Activated naive CD4-positive, alpha-beta T cell (primary cell): ENCODE measurements at places on chromosomes 2 and 18.

DNA sequence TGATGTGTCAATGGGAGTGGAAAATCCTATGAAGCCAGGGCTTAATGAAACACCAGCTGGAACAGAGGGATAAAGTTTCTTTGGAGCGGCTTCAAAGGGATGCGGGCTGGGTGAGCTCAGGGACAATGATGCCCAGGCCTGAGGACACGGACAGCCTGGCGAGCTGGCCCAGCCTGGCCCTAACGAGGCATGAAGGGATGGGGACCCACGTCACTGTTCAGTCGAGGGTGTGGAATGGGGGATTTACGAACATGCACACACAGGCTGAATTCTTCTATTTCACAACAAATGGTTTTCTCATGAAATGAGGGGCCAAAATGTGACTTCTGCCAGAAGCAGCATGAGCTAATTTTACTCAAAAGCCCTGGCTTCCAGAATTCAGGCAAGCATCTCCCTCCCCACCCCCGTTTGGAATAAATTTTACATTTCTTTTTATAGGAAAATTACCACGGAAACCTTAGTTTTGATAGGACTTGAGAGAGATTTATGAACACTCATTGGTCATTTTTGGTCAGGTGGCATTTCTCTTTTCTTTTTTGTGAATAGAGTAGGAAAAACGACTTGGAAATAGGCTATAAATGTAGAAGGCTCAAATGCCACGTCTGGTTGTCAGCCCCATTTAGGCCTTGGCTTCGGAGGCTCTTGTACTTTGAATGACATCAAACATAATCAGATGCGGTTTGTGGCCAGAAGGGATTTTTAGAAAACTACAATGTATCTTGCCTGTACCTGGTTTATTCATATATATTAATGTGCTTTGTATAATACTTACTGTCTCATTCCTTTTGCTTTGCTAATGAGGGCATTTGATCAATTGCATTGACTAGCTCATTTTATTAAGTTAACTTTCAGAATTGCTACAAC is 893.8 kb upstream of the CELF4 start:
- no peak for DNase-seq

- DNase-seq = no peak
Observed at GRCh38 chr2:241612156-241613016, 24.6 kb downstream of the THAP4 start.

- no peak for DNase-seq
Observed at GRCh38 chr2:20595439-20596192, 55.3 kb downstream of the HS1BP3 start.

DNA sequence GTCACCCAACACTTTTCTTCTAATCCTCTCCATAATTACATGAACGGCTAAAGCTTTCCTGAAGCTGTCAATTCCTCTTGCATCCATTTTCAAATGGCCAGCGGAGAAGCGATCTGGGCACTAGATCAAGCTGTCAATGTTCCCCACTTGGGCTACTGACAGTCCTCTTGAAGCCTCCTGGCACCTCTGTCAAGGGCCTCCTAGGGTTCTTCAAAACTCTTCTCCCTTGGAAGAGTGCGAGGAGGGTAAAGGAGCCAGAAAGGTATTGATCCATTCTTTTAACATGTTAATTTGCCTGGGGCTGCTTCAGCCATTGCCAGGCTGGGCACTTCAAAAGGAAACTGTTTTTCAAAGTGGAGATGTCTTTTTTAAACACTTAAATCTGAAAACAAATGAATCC is 19.8 kb downstream of the EPHA4 start:
- DNase-seq = no peak

- DNase-seq = peak; percentile 80
Observed at GRCh38 chr18:47175898-47176575, at the start of gene IER3IP1. Gene IER3IP1, minus strand, starts transcription at chr18:47176364. Its CDS starts 87 bp downstream, at chr18:47176277.

GRCh38 chr2:213022987-213023386 is 128.4 kb downstream of the IKZF2 start:
- no peak for DNase-seq

GRCh38 chr2:138180692-138181386 is 216.6 kb downstream of the HNMT start:
- no peak for DNase-seq

DNA sequence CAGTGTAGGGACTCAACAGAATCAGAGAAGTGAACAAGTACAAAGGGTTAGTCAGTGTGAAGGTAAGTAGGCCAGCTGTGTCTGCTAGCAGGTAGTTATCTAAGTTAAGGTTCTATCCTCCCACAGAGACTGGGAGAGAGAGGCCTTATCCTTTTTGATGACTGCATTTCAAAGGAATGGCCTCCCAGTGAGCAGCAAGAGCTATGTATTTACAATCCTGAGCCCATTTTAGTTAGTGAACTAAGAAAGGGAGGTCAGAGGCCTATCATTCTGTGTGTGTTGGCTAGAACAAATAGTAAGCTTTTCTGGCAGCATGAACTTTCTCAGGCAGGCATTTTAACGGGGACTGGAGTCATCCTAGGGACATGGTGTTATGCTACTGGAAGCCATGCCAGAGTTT is 182.9 kb downstream of the VWC2L start:
- DNase-seq = no peak

DNA sequence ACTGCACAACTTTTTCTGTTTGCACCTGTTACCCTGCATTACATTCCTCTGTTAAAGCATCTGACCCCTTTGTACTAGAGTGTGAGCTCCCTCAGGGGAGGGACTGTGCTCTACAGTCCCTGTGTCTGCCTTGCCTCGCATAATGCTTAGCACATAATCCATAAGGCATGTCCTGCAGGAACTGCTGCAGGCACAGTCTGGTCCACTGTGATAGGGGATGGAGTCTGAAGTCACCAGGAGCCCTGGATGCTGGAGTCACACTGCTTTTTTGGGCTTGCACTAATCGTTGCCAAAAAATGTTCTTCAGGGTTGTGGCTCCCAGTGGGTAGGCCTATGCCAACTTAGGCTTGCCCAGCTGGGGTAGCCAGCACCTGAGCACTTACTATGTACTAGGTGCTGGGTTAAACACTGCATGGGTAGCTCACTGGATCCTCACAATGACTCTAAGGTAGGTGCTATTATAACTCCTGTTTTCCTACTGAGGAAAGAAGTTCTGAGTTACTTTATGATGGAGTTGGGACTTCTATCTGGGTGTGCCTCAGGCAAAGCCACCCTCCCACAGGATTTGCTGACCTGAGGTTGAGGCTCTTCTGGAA is 33.3 kb downstream of the COPS7B start:
- no peak for DNase-seq

GRCh38 chr18:79765491-79766245 is 32.1 kb upstream of the KCNG2 start:
- DNase-seq = no peak

- DNase-seq = no peak
Observed at GRCh38 chr2:241975593-241976284, 106.2 kb downstream of the RTP5 start.

DNA sequence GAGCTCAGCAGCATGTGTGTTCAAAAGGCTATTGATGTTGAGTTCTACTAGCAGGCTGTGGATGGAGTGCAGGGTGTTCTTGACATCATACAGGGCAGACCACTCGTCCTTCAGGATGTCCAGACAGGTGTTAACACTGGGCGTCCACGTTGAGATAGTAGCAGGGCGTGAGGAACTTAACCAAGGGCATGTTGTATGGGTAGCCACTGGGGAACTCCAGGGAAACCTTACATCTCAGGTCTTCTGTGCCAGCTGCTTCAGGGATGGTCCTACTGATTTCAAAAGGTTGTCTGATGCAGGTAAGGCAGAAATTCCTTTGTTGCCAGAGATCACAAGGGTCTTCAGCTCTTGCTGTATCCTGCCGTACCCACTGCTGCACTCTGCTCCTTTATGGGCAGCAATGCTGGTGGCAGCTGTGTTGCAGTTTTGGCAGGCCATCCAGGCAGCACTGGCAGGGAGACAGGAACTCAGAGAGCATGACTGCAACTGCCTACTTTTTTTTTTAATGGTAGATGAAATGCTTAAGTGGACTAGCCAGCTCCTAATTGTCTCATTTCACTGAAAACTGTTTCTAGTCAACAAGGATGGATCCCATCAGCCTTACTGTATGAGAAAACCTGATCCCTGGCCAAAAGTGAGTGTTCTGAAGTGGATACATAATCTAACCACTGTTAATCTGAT is 32.4 kb upstream of the RBBP8 start:
- DNase-seq = no peak

DNA sequence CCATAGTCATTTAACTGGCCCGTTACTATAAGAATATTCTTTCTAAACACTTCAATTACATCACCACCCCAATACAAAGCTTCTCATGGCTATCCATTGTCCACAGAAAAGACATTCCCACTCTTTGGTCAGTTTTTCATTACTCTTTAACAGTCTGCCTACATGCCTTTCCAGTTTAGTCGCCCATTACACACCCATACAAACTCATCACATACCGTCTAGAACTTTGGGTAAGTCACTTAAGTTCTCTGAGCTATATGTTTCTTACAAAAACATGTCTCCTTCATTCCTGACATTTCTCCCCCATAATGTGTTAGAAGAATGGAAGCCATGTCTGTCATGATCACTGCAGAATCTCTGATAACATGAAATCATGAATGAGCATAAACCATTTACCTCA is 108.2 kb upstream of the STK17B start:
- no peak for DNase-seq

- DNase-seq = no peak
Observed at GRCh38 chr2:10525573-10526265, 77.6 kb upstream of the ODC1 start.

DNA sequence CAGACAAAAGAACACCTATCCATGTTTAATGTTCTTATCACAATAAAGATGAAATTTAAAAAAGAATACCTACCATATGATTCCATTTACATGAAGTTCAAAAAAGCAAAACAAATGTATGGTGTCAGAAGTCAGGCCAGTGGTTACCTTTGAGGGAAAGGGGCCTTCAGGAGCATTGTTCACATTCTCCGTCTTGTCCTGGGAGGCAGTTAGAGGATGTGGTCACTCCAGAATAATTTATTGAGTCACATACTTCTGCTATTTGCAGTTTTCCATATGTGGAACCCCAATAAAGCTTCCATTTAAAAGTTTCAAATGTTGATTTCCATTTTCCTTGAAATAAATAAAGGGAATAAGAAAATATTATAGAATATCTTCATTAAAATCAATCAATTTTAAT is 41.6 kb upstream of the POU3F3 start:
- DNase-seq = no peak

- no peak for DNase-seq
Observed at GRCh38 chr2:170454471-170455372, 260.4 kb upstream of the SP5 start.

DNA sequence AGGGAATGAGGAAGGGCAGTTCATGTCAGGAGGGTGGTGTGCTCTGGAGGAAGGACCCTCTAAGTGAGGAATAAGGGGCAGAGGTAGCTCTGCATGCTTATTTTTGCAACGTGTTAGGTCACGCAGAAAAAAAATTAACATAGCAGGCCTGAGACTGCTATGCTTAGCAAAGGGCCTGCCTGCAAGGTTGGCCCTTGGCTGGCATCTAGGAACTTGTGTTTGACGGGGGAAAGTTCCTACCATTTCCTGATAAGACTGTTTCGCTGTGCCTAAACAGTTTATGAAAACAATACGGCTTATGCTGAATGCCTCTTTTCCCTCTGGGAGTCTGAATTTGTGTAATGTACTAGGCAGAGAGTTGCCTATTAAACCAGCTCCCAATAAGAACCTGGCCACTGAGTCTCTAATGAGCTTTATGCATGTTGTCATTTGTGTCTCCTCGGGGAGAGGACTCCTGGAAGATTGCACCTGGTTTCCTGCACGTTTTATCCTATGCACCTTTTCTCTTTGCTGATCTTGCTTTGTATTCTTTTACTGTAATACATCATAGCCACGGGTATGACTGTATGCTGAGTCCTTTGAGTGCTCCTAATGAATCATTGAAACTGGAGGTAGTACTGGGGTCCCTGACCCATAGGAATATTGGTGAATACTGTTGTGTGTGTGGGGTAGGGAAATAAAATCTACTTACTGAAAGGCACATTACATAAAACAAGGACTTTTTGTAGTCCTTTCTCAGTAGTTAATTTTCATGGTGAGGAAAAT is 169.0 kb downstream of the PRPF40A start:
- DNase-seq = no peak

GRCh38 chr18:75658330-75658729 is 230.8 kb upstream of the SMIM21 start:
- no peak for DNase-seq

DNA sequence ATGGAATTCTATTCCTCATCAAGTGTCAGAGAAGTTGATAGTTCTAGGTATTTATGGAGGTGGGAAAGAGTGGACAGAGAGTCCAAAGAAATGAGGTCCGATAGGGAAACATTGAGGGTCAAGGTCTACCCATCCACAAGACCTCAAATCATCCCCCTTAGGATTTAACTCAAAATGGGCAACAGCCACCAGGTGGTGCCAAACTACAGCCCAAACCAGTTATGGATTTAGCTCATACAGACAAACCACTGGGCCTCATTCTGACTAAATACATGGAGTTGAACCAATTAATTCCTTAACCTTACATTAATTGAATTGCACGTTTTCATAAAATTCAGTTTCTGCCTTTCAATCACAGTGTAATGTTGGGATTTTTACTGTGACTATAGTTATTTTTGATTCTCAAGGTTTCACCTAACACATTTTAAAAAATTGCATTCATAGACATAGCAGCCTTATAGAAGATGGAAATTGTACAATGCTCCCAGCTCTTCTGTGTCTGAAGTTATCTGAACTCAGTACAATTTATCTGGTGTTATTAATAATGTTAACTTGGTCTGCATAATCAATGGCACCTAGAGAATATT is 98.2 kb upstream of the HNMT start:
- peak; percentile 17 for DNase-seq

DNA sequence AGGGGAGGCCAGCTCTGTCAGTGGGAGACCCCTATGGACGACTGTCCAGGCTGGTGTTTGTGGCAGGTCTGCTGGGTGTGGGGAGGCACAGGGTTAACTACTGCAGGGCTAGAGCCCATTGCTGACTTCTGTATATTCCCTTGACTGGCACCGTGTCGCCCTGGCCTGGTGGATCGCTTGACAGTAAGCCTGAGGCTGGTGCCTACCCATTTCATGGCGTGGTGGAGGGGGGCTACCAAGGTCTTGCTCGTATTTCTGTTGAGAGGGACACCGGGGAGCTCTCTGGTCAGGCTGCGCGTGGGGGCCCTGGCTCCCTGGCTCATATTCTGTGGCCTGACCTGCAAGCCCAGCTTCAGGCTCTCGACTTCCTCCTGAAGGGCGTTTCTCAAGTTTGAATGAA is 119.7 kb downstream of the ACOXL start:
- DNase-seq = no peak

GRCh38 chr18:45726603-45727002 is 2.6 kb downstream of the SLC14A1 start:
- no peak for DNase-seq

GRCh38 chr2:25269233-25269632 is 72.5 kb downstream of the DNMT3A start:
- DNase-seq = no peak

DNA sequence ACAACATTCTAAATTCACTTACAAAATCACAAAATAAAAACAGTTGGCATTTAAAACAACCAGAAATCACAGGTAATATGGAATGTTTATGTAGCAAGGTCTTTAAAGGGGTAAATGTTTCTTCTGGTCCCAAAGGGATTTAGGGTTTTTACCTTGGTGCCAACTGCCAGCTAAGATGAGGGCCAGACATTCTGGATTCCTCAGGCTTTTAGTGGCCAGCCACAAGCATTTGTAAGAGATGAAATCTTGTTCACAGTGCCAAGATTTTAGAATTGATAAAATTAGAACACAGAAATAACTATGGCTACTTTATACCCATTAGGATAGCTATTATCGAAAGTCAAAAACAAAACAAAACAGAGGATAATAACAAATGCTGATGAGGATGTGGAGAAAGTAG is 60.4 kb upstream of the CDKL4 start:
- no peak for DNase-seq

- no peak for DNase-seq
Observed at GRCh38 chr2:156679820-156680219, 243.6 kb downstream of the GPD2 start.
